ENCODE measurements at places on chromosomes 3 and 15.

- no peak for DNase-seq
These were observed 10.5 kb upstream of the BLM start for GRCh38 chr15:90706394-90707327.

DNA sequence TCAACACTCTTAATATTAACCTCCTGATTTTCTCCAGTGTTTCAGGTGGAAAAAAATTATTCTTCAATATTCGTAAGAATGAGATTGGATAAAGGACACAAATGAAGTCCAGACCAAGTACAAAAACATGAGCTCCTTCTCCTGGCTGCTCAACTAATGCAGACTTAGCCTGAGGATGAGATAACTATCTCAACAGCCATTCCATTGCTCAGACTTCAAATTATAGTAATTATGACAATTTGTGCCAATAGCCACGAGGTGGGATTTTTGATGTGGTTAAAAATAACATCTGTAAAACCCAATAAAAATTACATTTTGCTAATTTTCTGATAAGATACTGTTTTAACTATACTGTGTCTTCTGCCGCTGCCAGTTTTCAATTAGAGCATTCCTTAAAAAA lies 323.6 kb downstream of the SOX2 start:
- DNase-seq, result no peak

DNA sequence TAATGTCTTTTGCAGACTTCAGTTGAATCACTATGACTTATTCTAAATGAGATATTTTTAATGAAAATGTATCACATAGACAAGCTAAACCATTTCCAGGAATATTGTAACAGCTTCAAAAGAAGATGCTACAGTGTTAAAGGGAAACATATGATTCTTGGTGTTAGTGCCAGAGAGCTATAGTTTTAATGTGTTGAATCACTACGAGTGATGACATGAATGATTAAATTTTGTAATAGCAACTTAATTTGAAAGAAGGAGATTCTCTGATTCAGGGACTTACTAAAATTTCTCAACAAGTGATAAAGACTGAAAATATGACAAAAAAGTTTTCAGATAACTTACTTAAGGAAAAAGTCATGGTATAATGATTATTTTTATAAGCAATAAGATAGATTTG lies 267.3 kb upstream of the SLITRK3 start:
- no peak for DNase-seq

GRCh38 chr3:138329984-138330293 lies 288 bp upstream of the NME9 start:
- DNase-seq, result no peak

GRCh38 chr15:62653122-62653521 lies 389.4 kb upstream of the TPM1 start:
- no peak for DNase-seq

GRCh38 chr3:114615523-114616085 lies 321.8 kb downstream of the TIGIT start:
- DNase-seq, result no peak

- no peak for DNase-seq
These were observed 81.2 kb upstream of the PLXND1 start for GRCh38 chr3:129687586-129688125.

DNA sequence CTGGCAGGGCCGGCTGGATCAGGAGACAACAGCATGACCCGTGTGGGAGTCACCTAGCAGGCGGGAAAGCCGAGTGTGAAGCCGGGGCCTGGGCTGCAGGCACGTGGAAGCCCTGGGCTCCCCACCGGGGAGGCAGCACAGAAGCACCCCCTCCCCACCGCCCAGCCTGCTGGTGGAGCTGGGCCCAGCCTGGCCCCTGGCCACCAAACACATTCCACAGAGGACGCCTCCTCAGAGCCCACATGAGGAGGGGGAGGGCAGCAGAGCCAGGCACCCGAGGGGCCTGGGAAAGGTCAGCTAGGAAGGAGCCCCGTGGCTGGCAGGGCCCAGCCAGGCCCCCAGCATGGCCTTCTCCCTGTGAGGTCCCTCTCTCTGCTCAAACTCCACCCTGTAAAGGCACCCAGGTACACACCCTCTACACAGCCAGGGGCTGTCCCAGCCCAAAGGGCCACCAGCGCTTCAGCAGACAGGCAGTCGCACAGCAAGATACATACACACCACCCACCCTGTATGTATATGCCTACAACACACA lies 4.5 kb downstream of the PLXNB1 start:
- DNase-seq, result no peak

DNA sequence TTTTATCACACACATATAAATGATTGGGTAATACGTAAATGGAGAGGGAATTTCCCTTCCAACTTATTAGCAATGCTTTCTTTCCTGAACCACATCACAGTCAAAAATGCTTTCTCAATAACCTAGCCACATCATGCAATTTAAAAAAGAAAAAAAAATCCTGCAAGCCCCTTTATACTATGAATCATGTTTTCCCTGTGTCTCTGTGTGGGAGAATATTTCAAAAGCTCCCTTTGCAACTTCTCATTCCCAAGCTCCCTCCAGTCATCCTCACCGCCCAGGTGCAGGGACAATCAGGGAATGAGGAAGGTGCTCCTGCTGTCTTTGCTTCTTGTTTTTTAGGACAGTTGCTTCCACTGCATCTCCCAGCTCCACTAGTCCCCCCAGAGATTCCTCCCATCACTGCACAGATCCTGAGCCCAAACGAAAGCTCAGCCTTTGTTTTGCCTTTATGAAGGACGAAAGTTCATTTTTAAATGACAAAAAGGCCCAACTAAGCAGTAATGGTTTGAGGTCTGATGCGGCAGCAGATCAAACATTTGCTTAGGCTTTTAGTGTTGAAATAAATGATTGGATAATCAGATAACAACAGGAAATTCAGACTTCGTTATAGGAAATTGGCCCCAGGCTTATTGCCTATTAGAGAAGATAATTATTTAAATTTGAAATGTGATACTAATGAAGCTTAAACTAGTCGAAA lies 47.8 kb upstream of the ADGRG7 start:
- no peak for DNase-seq

- no peak for DNase-seq
These were observed 29.0 kb upstream of the BCL6 start for GRCh38 chr3:187774185-187774789.

DNA sequence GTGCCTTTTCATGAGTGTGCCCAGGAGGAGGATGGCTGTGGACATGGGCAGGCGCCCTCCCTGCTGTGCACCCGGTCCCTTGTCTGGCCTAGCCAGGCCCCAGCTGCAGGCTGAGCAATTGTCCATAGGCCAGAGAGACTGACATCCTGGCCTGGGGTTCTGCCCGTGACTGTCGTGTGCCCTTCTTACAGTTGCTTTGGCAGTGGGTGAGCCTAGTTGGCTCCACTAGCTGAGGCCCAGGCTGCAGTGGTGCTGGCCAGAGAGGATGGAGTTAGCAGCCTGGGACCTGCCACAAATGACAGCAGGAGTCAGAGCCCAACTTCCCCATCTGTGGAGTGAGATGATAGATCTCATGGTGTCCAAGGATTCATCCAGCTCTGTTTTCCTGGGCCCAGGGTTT lies 9.0 kb upstream of the CHRNB4 start:
- DNase-seq, result no peak

- no peak for DNase-seq
These were observed 97.8 kb downstream of the AQP9 start for GRCh38 chr15:58235961-58236360.

GRCh38 chr3:114411190-114411668 lies 117.4 kb downstream of the TIGIT start:
- no peak for DNase-seq

GRCh38 chr3:65018801-65019200 lies 331.0 kb upstream of the ADAMTS9 start:
- DNase-seq, result no peak

GRCh38 chr15:51004103-51004551 lies 90.6 kb downstream of the TNFAIP8L3 start:
- DNase-seq, result no peak

DNA sequence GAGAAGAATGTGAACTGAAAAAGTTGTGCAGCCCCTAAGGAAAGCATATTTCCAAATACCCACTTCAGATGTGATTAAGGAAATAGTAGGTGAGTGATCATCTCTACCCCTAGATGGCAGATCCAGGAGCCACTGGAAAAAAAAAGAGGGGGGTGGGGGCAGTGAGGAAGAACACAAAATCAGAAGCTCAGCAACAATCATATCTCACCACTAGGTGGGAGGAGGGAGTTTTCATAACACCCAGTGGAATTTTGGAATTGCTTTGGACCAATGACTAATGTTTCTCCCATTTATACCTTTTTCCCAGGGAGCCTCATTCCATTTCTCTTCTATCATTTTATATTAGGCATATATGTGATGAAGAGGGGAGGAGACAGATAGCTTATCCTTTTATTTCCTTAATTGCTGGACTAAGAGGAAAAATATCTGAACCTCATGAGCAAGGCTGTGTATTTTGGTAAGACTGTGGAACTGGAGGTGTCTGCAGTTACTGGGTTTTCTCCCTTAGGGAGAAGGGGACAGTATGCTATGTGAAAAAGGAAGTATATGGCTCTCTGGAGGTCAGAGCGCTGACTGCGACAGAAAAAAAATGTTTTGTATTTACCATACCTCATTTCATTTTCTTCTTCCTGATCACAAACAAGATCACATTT lies 363.4 kb downstream of the GAP43 start:
- no peak for DNase-seq

DNA sequence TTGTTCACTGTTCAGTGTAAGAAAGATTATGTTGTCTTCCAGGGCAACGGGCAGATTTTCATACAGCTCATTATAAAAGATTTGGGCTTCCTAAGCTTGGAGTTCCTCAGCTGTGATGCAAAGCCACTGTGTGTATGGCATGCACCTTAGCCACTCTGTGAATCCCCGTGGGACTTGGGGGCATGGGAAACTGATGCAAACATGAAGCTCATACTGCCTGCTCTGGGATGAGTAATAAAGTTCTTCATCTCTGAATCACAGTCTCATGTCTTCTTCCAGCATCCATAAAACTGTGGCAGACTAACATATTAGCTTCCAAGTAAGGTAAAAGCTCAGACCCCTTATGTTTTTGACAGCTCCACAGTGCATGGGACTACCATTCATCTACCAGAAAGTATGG lies 154.3 kb upstream of the RORA start:
- no peak for DNase-seq

DNA sequence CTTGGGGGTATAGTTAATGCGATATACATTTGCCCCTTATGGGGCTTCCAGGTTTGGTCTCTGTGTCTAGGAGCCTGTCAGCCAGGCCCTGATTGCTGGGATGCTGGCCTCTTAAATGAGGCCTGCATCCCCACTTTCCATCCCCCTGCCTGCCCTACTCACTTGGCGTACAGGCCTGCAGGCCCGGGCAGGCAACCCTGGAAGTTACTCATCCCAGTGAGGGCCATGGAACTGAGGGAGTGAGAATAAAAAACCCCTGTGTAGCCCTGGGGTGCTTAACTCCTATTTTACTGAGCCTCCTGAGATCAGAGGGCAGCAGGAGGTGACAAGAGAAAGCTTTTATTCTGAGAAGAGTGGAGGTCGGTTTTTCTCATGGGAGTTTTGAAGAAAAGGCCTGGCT lies 2.0 kb downstream of the DISP2 start:
- DNase-seq, result no peak

DNA sequence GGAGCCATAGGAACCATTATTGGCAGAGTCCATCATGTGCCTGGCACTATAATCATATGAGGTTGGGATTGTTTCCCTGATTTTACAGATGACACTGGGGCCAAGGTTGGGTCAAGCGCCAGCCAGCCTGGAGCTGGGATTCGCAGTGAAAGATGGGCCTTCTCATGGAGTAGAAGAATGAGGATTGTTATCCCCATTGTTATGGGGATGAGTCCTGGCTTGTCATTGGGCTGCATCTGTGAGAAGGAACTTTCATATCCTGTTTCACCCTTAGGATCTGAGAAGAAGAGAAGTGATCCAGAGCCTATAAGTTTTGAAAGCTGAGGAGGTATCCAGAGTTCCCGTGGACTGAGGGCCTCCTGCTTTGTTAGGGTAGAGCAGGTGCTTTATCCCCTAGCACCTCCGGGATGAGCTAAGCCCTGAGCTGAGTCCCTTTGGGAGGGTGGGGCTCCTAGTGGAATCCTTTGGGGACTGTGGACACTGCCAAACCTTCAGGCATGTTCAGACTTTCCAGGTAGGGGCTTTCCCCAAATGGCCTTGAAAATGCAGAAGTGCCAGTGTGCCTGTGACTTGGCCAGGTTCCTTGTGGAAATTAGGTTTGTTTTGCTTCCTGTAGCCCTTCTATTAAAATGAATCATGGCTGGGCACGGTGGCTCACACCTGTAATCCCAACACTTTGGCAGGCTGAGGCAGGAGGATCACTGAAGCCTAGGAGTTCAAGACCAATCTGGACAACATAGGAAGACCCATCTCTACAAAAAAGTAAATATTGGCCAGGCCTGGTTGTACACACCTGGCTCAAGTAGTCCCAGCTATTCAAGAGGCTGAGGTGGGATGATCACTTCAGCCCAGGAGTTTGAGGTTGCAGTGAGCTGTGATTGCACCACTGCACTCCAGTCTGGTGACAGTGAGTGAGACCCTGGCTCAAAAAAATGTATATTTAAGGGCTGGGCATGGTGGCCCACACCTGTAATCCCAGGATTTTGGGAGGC lies 30.2 kb upstream of the BSN start:
- no peak for DNase-seq

- DNase-seq, result no peak
These were observed 343.0 kb downstream of the PLOD2 start for GRCh38 chr3:145817870-145818483.

DNA sequence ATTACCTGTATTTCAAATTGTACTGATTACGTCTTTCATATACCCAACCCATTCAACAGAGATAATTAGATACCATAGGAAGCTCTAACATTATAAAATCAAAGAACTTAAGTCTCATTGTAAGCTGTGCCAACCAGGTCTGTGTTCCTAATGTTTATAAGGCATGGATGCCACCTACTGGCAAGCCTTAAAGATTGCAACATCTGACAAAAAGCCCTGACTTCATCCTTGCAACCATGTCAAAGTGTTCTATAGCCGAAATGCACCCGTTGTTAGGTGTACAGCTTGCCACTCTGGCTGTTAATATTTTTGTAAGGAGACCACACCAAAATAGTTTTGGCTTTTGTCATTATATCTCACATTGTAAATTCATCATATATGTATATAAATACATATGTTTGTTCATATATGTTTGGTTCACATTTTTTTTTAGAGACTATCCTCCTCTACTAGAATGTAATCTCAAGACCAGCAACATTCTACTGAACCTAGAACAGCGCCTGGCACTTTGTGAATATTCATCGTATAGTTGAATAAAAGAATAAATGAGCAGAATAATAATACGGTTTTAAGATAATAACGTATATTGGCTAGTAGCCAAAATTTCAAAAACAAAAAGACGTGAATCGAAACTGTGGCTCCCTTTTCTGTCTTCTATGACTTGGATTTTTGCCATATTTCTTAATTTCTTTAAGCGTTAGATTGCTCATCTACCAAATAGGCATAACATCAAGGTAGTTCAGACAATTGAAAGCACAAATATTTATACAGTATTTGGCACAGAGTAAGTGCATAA lies 258.1 kb downstream of the TBL1XR1 start:
- DNase-seq, result peak; percentile 5

GRCh38 chr3:171164067-171164465 lies 137.5 kb upstream of the SLC2A2 start:
- no peak for DNase-seq

- no peak for DNase-seq
These were observed 68.9 kb downstream of the CHRNA7 start for GRCh38 chr15:32099097-32099785.

GRCh38 chr3:107727102-107727501 lies 204.3 kb downstream of the BBX start:
- DNase-seq, result no peak
